ENCODE measurements at places on chromosomes 6 and 20.

- peak; percentile 26 for DNase-seq
Observed at GRCh38 chr20:52313341-52313963, 121.9 kb upstream of the ZFP64 start.

GRCh38 chr6:166411721-166412151 lies 29.0 kb upstream of the MPC1 start:
- no peak for DNase-seq

- DNase-seq = no peak
Observed at GRCh38 chr6:111982681-111983080, 71.2 kb upstream of the CCN6 start.

DNA sequence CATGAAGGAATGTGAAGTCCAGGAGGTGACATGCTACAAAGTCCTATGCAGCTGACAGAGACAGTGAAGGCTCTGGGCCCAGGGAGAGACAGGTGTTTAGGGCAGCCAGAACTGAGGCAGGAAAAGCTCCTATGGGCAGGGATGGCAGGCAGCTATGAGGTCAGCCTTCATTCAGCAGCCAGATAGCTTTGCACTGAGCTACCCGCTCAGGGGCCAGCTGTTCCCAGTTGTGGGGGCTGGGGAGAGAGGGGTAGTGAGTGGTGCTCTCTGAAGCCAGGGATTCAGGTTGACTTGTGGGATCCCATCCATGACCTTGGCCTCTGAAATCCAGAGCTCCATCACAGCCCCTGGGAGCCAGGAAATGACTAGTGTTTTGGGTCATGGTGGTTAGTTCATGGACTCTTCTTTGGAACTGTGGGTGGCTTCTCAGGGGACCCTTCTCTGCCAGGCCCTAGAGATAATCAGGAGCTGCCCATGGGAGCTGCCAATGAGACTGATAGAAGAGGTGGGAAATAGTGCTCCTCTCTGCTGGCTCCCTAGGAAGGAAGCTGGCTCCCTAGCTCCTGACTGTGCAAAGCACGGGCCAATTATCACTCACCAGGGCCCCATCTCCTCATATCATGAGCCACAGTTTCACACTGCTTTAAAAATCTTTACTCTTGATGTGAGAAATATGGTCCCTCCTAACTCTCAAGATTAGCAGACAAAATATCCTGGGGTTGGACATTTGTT lies 127.7 kb downstream of the VEGFA start:
- no peak for DNase-seq

GRCh38 chr6:101395345-101395744 lies 1.8 kb downstream of the GRIK2 start:
- DNase-seq = peak; percentile 39

DNA sequence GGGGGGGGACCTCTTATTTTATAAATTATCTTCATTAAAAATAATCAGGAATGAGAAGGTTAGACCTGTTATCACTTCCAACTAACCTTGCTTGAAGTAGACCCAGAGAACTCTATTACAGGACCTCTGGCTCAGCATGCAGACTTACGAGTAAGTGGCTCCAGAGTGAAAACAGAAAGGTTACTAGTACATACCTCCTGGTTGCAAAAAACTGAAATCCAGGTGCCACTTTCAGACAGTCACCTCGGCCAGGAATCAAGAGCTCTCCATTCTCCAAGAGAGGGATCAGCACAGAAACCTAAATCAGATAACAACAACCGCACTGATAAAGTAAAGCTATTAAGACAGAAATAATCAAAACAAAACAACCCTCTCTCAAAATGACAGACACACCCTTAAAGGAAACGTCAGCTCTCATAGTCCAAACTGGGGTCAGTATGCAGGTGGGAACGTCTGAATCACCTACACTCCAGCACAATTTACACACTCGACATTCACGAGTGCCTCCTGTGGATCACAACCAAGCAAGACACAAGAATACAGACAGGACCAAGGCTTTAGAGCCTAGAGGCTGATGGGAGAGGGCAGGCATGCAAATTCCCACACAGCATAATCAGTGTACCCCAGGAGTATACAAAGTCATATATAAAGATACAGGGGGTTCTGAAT lies 31.8 kb downstream of the MDN1 start:
- DNase-seq = no peak

- DNase-seq = peak; percentile 56
Observed at GRCh38 chr6:140858381-140858971, 1274.2 kb upstream of the GJE1 start.

- no peak for DNase-seq
Observed at GRCh38 chr6:166777096-166777630, 150.1 kb upstream of the RPS6KA2 start.

DNA sequence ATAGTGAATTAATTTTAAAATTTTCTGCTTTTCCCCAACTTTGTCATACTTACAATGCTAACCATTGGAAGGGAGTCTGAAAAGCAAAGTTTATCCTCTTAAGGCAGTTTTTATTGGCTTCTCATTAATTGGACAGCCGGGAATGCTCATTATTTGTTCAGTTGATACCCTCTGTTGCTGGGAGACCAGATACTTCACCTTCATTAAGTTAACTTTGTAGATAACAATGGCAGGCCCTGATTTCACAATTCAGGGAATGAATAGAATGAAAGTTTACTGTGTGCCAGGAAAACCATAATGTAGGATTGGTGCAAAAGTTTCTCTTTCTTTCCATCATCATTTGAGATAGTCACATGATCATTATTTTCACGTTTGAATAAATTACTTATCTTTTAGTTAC lies 49.0 kb downstream of the COL19A1 start:
- no peak for DNase-seq

- peak; percentile 68 for DNase-seq
Observed at GRCh38 chr6:101000341-101000740, 119.2 kb upstream of the ASCC3 start.

Measured in HCEC 1CT (cell line).